ENCODE measurements at places on chromosomes 16 and 17.

- peak; percentile 64 for DNase-seq
Measured at GRCh38 chr16:5025171-5025632, 8.5 kb downstream of the NAGPA start.

- DNase-seq: peak; percentile 47
Measured at GRCh38 chr17:50835301-50836234, at the start of gene WFIKKN2. Gene WFIKKN2 (plus strand): TSS chr17:50835586. CDS start chr17:50835938, 352 bp downstream.

DNA sequence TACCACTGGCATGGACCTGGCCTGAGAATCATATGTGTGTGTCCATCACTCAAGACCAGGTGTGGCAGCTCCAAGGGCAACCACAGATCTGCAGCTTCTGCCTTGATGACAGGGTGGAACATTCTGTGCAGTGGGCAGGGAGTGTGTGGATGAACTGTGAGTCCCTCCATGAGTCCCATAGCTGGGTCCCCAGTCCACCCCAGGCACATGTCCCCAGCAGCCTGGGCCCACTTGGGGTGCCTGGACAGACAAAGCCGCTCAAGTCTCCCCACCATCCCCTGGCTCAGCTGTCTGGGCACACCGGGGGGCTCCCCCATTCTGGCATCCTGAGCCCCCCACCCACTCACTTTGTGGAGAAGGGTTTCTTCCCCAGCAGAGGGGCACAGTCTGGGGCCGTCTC lies 4.6 kb upstream of the KRT16 start:
- no peak for DNase-seq

DNA sequence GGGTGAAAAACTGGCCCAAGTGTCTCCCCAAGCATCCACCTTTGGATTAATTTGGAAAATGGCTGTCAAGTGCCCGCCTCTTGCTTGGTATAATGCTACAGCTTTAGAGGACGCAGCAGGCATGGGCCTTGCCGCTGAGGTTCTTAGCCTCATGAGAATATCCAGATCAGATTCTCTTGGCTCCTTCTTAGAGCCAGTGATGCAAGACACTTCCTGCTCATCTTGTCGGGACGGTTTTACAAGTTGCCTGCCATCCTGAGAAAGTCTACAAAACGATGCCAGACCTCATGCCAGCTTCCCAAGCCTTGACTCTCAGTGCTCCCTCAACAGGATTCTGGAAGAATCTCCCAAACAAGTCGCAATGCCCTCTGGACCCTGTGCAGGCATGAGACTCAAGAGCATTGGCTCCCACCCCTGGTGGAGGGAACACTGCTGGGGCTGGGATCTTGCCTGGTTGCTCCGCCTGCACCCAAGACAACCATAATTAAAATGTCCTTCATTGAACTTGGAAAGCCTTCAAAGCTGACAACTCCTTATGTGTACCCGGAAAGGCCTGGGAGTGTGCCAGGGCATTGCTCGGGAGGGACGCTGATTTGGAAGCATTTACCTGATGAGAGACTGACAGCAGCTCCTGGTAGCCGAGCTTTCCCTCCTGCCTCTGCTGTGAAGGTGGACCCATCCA lies 25.8 kb upstream of the STH start:
- no peak for DNase-seq

DNA sequence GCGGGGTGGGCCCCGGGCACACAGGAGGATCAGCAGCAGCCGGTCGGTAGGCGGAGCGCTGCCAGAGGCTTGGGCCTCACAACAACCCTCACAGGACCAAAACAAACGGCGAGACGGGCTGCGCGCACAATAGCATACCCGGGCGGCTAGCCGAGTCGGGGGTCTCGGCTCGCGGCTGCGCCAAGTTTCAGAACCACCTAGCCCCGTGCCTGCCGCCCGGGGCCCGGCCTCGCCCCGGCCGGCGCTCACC lies 732 bp downstream of the ULK2 start:
- DNase-seq: peak; percentile 74

DNA sequence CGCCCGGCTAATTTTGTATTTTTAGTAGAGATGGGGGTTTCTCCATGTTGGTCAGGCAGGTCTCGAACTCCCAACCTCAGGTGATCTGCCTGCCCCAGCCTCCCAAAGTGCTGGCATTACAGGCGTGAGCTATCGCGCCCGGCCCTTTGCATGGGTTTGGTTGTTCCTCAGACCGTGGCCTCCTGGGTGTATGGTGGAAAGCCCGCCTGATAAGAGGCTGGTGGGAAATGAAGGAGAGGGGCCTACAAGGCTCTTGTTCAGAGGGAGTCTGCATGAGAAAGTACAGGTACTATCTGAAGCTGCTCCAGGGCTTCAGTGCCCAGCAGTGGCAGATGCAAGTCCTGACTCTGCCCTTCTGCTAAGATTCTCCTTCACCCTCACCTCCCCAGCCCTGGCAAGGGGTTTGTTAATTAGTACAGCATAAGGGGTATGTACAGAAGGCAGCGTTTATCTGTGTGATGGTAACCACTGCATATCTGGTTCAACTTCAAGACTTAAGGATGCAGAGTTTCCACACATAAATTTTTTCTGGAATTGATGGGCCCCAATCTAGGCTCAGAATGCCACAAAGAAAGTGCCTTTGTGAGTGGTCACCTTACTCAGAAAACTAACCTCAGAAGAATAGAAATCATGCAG lies 24.2 kb downstream of the GRB7 start:
- DNase-seq: no peak

DNA sequence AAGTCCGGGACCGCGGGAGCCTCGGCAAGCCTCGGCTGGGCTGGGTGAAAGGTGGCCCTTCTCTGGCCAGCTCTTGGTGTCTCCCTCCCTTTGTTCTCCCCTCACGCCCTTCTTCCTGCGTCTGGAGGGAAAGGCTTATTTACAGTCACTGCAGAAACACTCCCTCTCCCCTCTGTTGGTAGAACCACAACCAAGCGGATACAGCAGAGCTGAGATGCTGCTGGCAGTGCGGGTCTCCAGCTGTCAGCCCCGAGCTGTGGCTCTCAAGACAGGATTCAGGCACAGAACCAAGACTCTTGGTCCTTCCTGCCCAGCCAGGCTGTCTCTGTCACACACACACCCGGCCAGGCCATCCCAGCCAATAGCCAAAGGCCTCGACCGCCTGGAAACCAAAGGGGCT lies 133.3 kb downstream of the ENGASE start:
- no peak for DNase-seq
